ENCODE measurements at places on chromosomes 3 and 15.
A peak's percentile ranks its signal among the peaks of the same experiment; 100 is the strongest.

- no peak for DNase-seq
Observed at GRCh38 chr3:103712320-103713008, 1277.6 kb downstream of the ZPLD1 start.

- no peak for DNase-seq
Observed at GRCh38 chr15:70411143-70411863, 313.6 kb upstream of the TLE3 start.

GRCh38 chr3:9820946-9821345 is 10.9 kb downstream of the TTLL3 start:
- no peak for DNase-seq

DNA sequence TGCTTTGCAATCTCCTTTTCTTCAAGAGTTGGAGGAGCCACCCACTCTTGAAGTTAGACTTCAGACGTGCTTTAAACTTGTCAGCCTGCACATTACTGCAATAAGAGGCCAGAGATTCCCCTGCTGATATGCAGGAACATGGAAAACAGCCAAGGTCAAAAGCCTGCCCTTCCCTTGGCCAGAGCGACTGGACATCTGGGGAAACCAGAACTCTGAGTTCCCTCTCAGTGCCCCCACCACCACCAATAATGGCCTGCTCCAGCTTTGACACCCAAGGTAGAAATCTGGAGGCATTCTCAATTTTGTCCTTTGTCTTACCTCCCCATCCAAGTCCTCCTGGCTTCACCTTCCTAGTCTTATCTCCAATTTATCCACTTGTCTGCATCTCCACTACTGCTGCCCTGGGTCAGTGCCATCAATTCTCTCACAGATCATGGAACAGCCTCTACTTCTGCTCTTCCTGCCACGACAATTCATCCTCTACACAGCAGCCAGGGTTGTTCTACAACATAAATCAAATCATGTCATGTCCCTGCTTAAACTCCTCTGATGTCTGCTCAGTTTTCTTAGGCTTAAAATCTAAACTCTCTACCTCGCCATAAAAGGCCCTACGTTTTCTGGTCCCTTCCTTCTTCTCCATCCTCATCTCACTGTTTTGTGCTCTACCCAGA is 191.6 kb upstream of the WNT5A start:
- DNase-seq, result no peak

- no peak for DNase-seq
Observed at GRCh38 chr3:136772709-136773108, 20.5 kb upstream of the STAG1 start.

- DNase-seq, result no peak
Observed at GRCh38 chr3:12946251-12946648, 104.9 kb upstream of the RPL32 start.

- no peak for DNase-seq
Observed at GRCh38 chr3:121649645-121650044, 11.1 kb downstream of the HCLS1 start.

- no peak for DNase-seq
Observed at GRCh38 chr15:88049506-88049905, 207.0 kb downstream of the NTRK3 start.

DNA sequence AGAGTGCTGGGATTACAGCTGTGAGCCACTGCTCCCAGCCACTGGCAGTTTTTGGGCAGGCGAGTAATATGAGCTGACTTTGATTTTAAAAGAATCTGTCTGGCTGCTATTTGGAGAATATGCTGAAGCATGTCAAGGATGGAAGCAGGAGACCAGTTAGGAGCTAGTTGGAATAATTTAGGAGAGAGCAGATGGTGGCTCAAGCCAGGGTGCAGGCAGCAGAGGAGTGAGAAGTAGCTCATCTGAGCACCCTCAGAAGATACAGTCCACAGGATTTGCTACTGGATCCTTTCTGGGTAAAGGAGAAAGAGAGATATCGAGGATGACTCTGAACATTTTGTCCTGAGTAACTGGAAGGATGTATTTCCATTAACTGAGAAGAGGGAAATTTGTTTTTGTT is 30.4 kb upstream of the BDH1 start:
- DNase-seq, result no peak

- DNase-seq, result no peak
Observed at GRCh38 chr15:83380682-83381081, 66.5 kb upstream of the SH3GL3 start.

- no peak for DNase-seq
Observed at GRCh38 chr15:87860743-87861142, 395.8 kb downstream of the NTRK3 start.

- peak; percentile 43 for DNase-seq
Observed at GRCh38 chr3:79247725-79248043, 520.1 kb downstream of the ROBO1 start.

DNA sequence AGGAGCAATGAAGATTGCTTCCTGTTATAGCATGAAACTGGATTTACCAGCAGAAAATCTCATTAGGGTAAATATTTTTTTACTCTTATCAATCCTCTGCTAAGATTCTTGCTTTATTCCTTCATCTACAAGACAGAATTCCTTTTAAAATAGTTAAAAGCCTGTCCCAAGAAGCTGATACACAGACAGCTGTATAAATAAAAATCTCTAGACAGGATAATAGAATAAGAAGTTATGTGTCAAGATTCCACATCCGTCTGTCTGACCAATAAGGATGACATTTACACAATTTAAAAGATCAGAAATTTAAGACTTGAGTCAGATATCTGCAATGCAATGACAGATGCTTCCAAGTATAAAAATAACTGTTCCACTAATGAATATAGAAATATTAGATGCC is 57.6 kb downstream of the SSR3 start:
- DNase-seq, result no peak

DNA sequence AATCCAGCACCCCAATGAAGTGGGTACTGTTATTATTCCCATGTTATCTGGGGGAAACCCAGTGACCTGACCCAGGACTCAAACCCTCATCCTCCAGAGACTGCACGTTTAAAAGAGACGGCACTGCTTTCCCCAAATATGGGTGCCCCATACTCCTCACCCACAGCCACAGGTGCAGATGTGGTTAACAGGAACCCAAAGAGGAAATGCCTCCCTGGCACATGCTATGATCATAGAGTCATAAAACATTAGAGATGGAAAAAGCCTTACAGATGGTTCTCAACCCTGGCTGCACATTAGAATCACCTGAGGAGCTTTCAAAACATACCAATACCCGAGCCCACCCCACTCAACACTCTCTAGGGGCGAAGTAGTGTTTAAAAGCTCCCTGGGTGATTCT is 111.5 kb downstream of the SEMA5B start:
- DNase-seq, result no peak

GRCh38 chr15:31084176-31084575 is 17.3 kb downstream of the TRPM1 start:
- DNase-seq, result no peak

- no peak for DNase-seq
Observed at GRCh38 chr15:31437686-31438085, 111.1 kb downstream of the KLF13 start.

DNA sequence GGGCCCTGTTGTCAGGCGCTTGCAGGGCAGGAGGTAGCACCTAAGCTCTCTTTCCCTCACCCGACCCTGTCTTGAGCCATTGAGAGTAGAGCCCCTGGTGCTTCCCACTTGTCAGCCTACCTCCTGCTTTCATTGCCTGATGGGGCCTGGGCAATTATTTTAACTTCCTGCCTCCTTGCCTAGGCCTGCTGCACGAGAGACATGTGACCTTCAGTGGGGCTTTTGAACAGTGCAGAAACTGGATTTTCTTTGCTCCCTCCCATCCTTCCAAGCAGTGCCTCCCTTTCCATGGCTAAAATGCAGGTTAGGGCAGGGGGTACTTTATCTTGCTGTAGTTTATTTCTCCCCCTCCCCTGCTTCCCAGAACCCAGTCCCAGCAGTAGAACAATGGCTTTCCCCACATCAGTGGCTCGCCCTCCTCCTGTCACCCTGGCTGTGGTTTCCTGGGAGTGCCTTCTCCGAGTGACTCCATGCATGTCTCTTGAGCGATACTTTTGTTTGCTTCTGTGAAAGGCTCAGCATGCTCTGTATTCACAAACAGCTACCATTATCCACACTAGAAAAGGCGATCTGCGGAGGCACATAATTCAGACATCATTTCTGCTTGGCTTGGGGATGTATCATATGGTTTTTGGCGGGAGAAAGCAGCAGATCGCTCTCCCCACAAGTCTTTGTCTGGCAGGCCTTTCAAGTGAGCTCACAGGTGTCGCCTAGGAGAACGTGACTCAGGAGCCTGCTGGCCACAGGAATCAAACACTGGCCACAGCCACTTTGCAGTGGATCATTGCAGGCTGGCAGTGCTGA is 24.1 kb downstream of the PDIA5 start:
- no peak for DNase-seq

DNA sequence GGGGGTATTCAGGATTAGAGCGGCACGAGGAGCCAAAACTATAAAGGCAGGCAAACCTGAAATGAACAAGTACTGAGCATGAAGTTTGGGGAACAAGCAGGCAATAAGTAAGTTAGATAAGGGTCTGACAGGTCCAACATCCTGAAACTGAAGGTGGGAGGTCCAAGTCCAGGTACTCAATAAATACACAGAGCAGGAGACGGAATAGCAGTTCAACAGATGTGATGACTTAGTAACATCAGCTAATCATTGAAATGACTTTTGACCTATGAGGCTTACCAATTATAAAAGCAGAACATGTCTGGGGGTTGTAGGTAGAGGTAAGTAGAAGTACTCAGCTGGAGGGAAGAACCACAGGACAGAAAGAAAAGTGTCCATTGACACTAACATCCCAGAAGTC is 132.8 kb upstream of the PDZRN3 start:
- DNase-seq, result no peak

DNA sequence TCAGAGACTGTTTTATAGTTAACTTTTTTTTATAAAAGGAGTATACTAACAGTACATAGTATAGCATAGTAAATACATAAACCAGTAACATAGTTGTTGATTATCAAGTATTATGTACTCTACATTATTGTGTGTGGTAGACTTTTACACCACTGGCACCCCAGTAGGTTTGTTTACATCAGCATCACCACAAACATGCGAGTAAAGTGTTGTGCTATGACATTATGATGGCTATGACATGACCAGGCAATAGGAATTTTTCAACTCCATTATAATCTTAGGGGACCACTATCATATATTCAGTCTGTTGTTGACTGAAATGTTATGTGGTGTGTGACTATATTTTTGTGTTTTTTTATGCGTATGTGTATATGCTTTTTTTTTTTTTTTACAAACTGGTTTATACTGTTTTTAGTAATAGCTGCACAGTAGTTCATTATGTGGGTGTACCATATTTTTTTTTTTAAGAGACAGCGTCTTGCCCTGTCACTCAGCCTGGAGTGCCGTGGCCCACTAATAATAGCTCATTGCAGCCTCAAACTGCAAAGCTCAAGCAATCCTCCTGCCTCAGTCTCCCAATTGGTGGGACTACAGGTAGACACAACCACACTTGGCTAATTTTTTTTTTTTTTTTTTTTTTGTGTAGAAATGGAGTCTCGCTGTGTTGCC is 1.9 kb downstream of the CAPN7 start:
- no peak for DNase-seq

DNA sequence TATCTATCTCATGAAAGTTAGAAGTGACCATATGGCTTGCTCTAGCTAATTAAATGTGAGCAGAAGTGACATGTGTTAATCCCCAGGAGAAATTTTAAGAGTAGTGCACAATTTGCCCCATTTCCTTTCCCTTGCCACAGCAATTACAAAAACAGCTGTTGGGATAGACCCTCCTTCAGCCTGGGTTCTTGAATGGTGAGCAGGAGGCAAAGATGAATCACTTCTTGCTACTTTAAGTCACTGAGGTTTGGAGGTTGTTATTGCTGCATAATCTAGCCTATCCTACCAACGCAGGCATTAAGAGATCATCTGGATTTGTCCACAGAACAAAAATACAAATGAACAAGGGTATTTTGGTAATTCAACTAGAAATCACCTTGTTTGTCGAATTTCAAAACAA is 51.7 kb upstream of the CAPN7 start:
- no peak for DNase-seq

DNA sequence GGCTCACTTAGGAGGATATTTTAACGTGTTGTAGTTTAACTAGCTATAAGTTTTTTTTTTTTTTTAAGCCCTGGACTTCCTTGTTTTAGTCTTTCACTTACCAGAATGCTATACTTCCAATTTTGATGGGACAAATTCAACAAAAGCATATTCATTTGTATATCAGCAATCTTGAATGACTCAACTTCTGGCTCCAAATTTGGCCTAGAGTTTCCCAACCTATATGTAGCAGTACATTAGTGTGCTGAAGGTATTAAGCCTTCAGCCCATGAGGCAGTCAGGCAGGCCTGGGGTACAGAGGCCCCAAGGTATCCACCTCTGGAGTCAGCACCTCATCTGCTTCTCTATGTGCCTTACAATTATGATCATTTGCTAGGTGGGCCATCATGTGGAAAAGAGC is 5.9 kb downstream of the PBRM1 start:
- DNase-seq, result no peak

- no peak for DNase-seq
Observed at GRCh38 chr15:88250826-88251225, 5.7 kb downstream of the NTRK3 start.

- DNase-seq, result no peak
Observed at GRCh38 chr15:58404722-58405121, 27.1 kb upstream of the LIPC start.

DNA sequence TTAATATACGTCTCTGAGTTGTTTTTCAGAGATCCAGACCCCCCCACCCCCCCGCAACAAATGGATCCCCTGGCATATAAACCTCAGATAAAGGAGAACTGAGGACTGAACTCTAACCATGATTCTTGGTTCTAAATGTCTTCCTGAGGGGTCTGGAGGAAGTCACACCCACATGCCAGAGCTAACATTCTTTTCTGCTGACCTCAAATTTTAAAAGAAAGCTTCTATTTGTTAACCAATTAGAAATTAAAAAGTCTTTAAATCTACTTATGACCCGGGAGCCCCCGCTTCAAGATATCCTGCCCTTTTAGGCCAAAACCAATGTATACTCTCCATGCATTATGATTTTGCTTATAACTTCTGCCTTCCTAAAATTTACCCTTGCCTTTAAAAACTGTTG is 188.3 kb downstream of the ECT2 start:
- no peak for DNase-seq

DNA sequence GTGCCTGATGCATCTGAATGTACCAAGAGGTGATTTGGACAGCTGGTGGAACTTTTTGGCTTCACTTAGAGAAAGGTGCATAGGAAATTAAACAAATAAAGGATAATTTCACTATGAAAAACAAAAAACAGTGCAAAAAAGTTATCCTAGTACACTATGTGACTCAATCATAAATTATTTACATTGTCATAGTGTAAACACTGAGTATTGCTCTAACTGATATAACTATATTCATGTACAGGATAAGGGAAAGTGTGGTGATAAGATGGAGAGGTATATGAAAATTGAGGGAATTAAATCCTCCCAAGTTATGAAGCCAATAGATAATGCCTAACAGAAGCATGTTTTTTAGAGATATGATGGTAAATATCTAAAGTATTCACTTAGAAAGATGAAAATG is 50.2 kb upstream of the CPNE4 start:
- DNase-seq, result no peak
